ENCODE measurements at places on chromosomes 2 and 18.

- no peak for DNase-seq
Measured at GRCh38 chr2:180892091-180892490, 88.3 kb upstream of the UBE2E3 start.

GRCh38 chr2:181441670-181442069 is 15.5 kb upstream of the ITGA4 start:
- no peak for DNase-seq

DNA sequence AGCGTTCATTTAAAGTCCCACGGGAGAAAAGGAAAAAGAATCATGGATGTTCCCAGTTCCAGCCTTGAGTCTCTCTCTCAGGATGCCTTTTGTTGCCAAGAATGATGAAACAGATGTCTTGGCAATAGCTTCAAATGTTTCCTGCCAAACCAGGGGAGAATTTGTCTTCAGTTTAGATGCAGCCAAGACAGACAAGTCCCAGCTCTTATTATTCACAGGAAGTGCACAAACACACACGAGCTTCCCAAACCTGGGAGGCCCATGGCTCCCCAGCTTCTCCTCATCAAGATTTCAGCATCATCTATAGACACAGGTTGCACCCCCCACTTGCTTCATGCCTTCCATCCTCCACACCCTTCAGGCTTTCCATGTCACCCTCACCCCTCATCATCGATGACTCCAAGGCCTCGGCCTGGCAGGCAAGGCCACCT is 45.9 kb downstream of the HS1BP3 start:
- DNase-seq, result no peak

DNA sequence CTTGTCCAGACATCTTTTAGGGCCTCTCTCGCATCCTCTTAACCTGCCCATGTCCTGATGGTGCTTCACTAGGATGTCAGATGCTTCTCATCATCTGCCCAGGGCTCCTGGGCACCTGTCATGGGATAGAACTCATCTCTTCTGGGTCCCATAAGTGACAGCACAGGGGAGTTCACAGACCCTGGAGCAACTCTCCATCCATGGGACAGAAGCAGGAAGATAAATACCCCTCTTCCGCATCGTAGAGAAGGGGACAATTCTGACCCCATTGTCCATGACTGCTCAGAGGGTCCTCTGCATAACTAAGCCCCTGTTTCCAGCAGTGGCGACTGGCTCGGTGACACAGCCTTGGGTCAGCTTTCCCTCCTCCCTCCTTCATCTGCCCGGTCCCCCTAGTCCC is 82.3 kb downstream of the TWIST2 start:
- no peak for DNase-seq

DNA sequence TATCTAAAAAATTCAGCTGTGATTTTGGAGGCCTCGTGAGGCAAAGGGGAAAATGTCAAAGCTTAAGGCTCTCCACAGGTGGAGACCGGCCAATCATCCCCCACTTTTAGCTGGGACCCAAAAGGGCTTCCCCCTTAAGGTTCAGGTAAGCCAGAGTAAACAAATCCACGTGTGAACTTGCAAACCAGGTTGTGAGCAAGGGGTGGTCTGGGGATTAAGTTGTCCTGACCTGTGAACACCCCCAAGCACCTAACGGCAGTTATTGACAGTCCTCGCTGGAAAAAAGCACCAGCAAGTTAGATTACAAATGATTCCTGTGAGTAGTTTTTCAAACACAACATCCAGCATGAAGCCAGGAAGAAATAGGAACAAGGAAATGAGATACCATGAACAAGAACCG is 42.9 kb downstream of the MYO7B start:
- no peak for DNase-seq

- DNase-seq, result peak; percentile 66
Measured at GRCh38 chr2:222690564-222691200, 19.2 kb downstream of the MOGAT1 start.

GRCh38 chr2:88077080-88077479 is 9.5 kb downstream of the SMYD1 start:
- DNase-seq, result no peak

DNA sequence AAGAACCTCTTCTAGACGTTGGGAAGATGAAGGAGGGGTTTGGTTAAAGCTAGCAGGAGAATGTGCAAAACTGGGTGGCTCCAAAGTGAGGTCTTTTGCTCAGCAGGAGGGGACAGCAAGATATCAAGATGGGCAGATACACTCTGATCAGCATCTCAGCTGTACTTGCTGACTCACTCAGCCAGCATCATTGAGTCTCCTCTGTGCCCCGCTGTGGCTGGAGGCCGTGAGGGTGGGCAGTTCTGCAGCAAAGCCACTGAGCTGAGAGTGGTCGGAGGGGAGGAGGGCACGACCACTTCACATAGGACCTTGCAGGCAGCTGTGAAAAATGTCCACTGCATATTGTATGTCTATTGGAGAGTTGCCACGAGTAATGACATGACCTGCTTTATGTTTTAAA is 152.0 kb downstream of the CAPN13 start:
- no peak for DNase-seq

DNA sequence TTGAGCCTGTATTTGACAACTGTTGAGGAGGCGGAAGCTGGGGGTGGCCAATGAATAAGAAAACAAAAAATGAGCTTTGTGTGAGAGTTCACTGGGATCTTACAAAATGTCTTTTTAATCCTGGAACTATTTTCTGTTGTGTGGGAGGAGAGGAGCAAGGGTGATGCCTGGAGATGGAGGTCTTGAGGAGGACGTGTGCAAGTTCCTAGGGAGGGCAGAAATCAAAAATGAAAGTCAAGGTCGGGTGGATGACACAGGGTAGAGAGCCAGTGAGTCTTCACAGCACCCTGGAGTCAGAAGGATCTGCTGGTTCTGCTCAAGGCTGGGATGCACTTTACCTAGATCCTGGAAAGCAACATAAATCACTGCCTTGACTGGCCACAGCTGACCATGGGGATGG is 180.3 kb upstream of the PKDCC start:
- no peak for DNase-seq

DNA sequence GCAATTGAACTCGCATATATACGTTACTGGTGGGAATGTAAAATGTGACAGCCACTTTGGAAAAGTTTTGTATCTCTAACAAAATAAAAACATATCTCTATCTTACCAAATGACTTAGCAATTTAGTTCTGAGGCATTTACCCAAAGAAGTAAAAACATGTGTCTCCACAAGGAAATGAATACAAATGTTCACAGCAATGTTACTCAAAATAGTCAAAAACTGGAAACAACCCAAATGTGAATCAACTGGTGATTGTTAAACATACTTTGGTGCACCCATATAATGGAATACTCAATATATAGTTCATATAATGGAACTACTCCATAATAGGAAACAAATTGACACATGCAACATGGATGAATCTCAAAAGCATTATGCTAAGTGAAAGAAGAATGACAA is 70.4 kb upstream of the DNER start:
- no peak for DNase-seq

DNA sequence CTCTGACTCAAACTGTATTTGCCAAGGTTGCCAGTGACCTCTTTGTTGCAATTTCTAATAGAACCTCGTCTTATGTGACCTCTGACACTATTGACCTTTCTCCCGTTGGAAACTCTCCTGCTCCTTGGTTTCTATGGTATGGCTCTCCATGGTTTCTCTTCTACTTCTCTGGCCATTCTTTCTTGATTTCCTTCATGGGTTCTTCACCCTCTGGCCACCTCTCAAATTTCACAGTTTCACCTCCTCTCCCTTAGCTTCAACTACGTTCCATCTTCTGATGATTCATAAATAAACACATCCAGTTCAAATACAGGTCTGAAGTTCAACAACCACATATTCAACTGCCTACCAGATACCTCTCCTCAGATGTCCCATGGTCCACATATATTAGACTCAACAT is 109.5 kb downstream of the CACNB4 start:
- DNase-seq, result no peak

DNA sequence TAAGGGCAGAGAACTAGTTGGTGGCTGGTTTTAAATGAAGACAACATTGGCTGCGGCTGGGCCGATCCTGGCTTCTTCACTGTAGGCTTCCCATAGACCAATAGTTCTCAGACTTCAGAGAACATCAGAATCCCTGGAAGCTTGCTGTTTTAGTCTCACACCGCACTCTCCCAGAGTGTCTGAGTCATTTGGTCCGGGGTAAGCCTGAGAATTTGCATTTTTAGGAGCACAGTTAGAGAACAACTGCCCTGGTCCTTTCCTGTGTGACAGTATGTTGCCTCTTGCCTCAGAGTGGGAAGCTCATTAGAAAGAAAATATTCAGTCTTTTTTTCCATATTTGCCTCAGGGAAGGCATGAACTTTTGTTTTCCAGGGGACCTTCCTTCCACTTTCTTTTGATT is 137.1 kb upstream of the GAREM1 start:
- DNase-seq, result no peak
